Hematopoietic multipotent progenitor cell treated with erythropoietin and hydrocortisone succinate and interleukin-3 and kit ligand, for 4 days (in vitro differentiated cells): ENCODE measurements at places on chromosomes 5 and 9.

GRCh38 chr5:150703762-150704161, 2.9 kb upstream of the RBM22 start:
- peak; percentile 61 for DNase-seq

DNA sequence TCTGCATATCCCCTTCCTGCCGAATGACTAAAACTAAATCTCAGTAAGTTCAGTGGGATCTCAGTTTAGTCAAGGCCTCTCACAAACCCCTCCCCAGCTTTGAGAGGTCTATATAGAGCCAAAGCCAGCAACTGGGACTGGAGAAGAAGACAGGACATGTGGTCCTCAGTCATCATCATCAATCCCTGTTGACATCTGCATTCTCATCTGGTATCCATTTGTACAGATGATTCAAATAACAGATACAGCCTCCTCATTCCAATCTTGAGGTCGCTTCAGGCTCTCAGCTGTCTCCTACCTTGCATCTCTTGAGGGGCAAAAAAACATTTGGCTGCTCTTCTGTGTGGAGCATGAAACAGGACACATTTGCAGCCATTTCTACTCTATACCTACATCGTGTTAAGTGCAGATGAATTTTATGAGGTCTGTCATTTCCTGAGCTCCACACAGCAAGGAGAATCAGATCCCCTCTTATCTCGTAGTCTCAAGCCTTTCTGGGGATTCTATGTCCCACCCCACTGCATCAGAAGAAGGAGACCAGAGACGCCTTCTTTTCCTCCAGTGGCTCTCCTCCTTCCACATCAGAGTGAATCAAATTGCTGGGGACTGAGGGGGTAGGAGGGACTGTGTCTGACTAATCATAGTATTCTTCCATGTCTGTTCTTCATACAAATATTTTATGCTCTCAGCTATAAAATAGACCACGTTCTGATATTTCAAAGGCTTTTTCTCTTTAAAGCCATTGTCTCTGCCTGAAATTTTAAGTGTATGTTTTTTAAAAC, 4.7 kb upstream of the RECK start:
- DNase-seq = no peak

DNA sequence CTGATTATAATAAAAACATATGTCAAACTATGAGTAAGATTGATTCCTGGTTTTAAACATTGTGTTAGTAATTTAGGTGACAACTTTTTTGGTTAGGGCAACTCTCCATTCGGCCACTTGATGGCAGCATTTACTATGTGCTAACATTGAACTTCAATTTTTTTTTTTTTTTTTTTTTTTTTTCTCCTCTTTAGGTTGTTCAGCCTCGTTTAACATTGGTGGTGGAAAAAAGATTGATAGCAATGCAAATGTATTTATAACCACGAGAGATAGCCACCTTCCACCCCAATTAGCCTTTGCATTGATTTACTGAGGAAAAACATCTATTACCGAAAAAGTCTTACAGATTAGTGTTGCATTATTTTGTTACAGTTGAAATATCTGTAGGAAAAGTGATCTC, 159.1 kb downstream of the CSNK1G3 start:
- peak; percentile 72 for DNase-seq

DNA sequence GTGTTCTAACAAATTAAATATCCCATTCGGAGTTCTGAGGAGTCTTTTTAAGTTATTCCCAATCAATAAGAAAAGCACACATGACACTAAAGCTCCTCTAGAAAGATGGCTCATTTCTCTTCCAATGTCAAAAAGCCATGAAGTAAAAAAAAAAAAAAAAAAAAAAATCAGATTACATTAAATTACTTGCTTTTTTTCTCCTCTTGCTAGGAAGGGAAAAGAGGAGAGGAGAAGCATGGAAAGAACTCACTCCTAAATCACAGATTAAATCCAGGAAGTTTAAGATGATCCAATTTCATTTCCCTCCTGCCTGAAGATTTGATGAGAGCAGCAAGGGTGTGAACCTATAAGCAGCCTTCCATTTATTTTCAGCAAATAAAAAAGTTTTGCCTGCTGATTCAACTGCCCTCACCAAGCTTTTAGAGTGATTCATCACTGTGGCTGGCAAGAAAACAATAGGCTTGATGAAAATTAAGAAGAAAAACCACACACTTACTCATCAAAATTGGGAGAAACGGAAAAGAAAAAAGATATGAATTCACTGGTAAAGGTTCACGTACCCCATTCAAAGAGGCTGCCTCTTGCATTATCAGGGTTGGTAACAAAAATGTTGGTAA, 19.7 kb downstream of the MYO10 start:
- peak; percentile 70 for DNase-seq

DNA sequence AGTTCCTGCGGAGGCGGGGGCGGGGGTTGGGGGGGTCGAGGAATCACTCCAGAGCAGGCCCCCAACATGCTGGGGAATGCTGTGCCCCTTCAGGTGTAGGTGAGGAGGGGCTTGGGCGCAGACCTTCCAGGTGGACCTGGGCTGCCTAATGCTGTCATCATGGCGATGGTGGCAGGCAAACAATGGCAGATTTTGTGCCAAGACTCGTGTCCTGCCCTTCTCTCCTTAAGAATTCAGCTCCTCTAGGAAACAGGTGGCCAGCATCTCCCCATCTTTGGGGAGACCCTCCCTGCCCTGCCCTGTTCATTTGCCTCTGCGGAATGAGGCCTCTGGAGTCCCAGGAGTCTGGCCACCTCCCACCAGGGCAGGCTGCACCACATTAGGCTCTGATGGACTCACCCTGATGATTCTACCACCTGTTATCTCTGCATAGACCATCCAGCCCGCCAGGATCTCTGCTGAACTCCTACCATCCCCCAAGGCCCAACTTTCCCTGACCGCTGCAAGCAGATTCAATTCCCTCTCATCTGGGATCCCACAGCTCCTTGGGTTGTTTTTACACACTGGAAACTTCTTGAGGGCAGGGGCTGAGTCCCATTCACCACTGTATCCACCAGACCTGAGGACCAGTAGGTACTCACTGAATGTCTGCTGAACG, 10.9 kb upstream of the SLC25A51 start:
- DNase-seq = no peak

DNA sequence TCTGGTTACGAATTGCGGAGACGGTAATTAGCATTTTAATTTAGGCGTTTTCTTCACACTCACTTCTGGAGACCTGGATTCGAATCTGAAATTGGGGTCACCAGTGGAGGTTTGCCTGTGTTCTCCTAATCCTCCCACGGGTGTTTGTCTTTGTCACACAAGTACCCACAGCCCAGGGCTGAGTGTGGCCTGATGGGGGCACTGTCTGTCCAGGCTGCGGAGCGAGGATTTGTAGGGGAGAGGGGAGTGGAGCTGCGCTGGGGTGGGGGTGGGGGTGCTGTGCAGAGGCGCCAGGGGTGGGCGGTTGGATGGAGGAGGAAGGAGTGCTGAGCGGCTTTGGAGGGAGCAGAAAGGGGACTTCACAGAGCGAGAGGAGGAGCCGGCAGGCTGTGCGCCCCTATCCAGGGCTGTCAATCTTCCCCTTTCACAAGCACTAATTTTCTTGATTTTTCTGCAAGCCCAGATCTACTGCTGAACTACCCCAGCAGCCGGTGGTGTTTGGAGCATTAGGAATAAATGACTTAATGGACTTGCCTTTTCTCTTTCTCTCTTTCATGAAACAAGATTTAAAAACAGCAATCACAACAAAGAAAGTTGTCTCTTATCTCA, 53.1 kb downstream of the TSPAN17 start:
- peak; percentile 23 for DNase-seq

DNA sequence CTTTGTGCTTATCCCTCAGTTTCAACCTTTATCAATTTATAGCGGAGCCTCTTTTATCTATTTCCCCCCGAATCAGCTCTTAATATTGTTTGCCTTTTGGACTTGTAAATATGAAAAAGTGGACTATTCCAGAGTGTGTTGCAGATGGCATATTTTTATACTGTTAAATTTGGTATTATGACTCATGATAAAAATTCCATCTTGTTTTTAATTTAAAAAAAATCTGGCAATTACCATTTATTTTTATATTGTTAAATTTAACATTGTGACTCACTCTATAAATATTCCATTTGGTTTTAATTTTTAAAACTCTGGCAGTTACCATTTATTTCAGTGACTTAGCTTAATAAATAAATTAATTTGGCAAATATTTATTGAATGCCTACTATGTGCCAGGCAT, 37.5 kb downstream of the RBM27 start:
- DNase-seq = no peak

DNA sequence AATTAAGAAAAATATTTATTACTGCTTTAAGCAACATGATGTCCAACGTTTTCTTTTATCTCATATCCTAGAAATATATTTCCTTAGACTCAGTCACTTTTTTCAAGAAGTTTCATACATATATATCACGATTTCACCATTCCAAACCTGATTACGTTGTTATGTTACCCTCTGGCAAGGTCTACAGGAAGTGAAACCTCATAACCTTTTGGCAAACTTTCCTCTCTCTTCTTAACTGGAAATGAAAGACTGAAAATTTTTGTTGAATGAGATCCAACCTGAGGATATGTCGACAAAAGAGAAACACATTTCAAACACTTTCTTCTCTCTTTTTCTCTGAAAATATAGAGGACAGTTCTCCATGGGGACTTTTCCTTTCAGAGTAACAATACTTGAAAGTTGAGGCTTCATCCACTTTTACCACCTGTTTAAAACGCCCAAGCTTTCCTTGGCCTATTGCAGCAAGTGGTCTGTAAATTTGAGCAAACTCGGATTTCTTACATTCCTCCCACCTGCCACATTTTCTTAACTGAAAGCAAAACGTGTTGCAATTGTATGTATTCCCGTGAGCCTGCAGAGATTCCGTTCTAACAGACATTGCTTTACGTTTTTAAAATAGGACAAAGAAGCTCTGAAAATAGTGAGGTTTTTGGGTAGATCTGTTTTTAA, 298.1 kb downstream of the CETN3 start:
- DNase-seq = no peak

DNA sequence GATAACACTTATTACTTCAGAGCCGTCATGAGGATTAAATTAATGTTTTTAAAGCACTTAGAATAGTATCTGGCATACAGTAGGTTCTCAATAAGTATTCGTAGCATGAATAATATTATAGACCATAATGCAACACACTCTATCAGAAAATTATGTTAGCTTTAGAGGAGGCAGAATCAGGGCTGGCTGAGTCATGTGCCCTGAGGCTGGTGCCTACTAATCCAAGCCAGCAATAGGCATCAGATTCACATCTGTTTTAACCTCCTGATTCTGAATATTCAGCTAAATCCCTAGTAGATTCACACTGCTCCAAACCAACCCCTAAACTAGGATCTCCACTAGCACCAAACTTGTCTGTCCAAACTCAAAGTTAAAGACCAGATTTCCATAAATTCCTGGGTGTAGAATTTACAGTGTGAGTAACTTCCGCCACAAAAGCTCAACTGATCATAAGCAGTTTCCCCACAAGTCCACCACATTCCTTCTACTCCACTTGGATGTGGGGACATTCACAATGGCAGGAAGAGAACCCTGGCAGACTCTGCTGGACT, 170.0 kb upstream of the DAPK1 start:
- DNase-seq = no peak
